CD4-positive, alpha-beta memory T cell (primary cell): ENCODE measurements at places on chromosomes 5 and 9. TPM values are rescaled to one million over a fixed set of nuclear protein-coding genes. Genes with fewer than 3 reads are reported as not detected.

SLC34A3 gene
- not detected for polyA plus RNA-seq

DNA sequence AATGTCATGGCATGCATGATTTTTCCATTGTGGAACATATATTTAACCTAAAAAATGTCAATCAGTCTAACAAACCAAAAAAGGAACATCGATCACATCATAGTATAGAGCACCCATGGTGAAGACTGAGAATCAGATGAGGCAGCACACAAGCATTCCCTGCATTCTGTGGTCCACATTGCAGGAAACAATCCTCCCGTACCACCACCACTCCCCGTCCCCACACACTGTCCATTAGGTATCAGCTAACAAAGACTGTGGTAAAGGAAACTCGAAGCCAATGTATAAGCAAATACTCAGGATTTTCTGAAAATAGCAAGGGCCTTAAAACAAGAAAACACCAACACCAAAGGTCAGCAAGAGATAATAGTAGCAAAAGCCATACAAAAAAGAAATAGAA, 1104.4 kb upstream of the SEMA6A start:
- DNase-seq, result no peak

- no peak for DNase-seq
Observed at GRCh38 chr5:142551338-142552067, 134.4 kb downstream of the FGF1 start.

PCDHGB6 gene
- not detected for polyA plus RNA-seq

- DNase-seq, result no peak
Observed at GRCh38 chr5:103247118-103247517, 11.4 kb upstream of the MACIR start.

GRCh38 chr9:109409773-109410397, 88.2 kb downstream of the PTPN3 start:
- no peak for DNase-seq

DNA sequence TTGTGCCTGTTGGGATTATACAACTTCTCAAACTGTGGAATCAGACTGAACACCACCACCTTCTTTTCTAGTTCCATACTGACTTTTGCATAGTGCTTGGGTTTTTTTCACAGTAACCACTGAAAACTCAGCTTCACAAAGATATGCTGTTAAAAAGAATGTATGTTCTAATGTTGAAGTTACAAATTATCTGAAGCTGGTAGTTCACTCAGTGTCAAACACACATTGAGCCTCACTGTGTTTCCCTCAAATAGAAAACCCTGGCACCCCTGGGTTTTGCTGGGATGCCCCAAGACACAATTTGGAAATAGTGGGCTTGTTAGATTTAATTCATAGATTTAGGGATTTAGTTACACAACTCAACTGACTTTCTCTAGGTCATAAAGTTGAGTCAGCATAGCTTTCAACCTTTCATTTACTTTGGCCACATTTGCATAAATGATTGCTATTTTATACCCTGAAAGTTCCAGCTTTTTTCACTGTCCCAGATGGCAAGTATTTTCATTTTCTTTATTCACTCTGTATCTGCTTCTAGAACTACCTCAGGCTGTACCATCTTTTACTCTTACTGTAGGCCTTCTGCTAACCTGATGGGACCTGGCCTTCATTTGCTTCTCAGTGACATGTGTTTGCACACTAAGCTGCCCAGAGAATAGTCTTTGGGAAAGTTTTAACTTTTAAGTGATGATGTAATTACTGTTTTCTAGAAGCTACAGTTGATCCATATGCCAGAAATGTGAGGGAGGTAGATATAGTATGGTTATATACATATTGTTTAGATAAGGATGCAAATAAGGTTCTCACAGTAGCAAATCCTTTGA, 115.1 kb downstream of the CDC42SE2 start:
- peak; percentile 45 for DNase-seq

DNA sequence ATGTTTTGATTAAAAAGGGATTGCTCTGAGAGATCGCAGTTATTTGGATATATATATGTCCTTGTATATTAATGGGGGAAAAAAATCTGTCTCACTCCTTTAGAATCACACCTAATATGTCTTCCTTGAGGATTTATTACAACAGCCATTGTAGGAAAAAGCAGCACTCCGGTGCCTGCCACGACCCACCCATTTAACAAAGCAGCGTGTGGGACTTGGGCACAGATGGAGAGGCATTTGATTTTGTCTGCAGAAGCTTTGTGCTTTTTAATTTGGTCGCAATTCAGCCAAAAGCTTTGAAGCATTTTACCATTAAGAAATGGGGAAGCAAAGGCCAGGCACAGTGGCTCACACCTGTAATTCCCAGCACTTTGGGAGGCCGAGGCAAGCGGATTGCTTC, 159.2 kb downstream of the SMARCA2 start:
- no peak for DNase-seq

DNA sequence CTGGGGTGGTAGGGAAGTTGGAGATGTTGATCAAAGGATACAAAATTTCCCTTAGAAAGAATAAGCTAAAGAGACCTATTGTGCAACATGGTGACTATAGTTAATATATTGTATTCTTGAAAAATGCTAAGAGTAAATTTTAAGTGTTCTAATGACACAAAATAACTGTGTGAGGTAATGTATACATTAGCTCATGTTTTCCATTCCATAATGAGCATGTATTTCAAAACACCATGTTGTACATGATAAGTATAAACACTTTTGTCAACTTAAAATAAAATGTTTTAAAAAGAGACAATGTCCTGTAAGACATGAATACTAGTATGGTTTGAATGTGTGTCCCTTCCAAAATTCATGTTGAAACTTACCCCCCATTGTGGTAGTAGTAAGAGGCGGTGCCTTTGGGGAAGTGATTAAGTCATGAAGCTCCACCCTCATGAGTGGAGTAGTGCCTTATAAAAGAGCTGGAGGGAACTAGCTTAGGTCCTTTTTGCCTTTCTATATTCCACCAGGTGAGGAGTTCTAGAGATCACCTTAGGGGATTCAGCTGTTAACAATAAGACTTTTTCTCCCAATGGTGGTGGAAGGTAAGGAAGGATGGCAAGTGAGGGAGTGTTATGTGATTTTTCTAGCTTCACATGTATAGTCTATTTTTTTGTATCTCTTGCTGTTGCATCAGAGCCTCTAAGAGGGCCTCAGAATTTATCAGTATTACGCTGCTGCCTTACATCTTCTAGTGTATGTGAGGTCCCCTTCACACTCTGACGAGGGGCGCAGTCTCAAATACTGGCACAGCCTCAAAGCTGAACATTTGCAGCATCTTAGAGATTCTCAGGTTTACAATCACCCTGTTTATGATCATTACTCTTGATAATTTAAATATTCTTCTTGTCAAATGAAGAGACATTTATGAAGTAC, 94.9 kb upstream of the NREP start:
- DNase-seq, result no peak

DNA sequence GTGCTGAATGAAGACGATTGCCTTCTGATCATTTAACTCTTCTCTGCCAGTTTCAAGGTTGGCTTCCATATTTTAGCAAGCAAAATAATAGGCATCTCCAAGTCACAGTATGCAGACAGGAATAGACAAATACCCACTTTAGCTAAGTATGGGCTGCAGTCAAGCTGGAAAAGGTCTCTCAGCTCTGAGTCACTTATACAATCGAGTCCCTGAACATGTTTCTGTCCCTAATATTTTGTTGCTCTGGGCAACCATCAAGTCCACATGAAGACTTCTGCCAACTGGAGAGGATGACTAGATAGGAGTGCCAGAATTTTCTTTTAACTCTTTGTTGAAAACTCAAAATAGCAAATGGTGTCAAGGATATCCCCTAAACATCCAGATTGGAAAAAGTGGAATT, 575.3 kb downstream of the RAB3C start:
- DNase-seq, result no peak

MEIKIN gene
- not detected for polyA plus RNA-seq

GRCh38 chr5:41120600-41120999, 49.5 kb upstream of the MROH2B start:
- DNase-seq, result no peak

IFNK gene
- polyA plus RNA-seq, result not detected

DNA sequence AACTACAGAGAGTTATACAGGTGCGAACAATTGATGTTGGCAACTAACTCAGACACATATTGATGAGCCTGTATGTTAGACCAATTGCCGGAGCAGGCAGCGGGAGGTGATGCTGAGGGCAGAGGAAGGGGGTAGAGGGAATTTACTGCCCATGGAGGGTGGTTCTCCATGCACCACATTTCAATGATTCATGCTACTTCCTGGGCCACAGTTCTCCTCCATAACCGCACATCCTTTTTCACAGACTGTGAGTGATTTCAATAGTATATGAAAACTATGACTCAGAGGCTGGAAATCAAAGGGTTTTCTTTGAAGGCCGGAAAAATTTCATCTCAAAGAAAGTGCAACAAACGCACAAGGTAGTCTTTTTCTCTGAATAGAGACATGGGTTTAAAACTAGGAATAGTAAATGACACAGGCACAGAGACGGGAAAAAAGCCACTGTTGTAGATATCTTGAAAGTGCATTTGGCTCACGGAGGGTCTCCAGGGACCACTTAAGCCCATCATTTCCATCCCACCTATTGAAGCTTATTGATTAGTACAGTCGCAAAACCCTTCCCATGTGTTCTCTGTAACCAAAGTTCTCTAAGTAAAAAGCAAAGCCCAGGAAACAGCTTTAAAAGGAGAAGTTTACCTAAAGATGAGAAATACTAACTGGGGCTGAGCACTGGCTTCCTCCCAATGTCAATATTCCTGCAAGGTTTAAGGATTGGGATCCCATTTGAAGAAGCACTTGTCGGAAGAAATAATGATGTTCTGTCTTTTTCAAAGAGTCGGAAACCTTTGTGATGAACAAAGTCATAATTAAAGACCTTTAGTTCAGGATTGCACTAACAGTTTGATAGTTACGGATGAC, 28.0 kb upstream of the ADAM19 start:
- peak; percentile 72 for DNase-seq

PCDHGA7 gene
- polyA plus RNA-seq, result not detected

ASB6 gene
- 29.7 TPM for polyA plus RNA-seq

DNA sequence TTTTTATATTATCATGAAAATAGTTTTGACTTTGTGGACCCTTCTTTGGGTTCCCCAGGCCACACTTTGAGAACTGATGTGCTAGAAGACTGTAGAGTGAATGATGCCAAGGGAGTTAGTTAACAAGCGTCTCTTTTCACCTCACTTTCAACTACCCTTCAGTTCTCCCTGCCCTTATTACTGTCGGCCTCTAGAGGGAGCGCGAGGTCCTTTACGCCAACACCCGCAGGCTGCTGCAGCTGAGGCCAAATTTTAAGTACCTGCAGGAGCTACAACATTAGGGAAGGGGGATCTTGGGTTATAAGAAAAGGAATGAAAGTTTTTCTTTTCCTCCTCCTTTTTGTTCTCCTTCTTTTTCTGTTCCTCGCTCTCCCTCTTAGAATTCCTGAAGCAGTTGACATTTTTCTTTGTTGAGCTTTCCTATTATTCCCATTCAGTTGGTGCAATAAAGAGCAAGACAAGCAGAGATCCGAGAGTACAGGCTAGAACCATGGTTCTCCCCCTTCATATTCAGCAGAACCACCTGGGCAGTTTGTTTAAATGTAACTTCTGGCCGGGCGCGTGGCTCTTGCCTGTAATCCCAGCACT, 84.0 kb downstream of the ZFAND5 start:
- peak; percentile 61 for DNase-seq

GRCh38 chr9:134982311-134982710, 64.6 kb upstream of the FCN1 start:
- DNase-seq, result no peak

CSF1R gene
- polyA plus RNA-seq, result 0.23 TPM

DNA sequence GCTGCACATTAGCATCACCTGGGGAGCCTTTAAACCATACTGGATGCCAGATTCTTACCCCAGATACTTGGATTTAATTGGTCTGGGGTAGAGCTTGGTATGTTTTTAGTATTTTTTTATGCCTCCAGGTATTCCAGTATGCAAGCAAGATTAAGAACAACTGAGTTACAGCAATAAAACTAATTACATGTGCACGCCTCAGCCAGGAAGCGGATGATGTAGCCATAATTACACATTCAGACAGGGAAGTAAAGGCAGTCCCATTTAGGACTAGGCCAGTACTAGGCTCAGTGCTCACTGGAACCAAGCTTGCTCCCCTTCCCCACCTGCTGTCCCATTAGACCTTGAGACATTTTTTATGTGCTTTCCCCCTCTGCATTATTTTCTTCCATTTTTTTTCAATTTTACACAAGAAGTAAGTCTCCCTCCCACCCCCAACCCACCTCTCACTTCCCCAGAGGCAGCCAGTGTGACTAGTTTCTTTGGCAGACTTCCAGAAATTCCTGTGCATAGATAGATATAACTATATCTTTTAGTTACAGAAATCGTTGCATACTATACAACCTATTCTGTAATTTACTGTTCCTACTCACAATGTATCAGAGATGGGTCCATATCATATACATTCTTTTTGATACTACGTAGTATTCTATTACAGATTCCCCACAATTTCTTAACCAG, 7.1 kb upstream of the GNAQ start:
- DNase-seq, result no peak

GRCh38 chr5:122500245-122501088, 188.4 kb downstream of the SNCAIP start:
- DNase-seq, result no peak

DNA sequence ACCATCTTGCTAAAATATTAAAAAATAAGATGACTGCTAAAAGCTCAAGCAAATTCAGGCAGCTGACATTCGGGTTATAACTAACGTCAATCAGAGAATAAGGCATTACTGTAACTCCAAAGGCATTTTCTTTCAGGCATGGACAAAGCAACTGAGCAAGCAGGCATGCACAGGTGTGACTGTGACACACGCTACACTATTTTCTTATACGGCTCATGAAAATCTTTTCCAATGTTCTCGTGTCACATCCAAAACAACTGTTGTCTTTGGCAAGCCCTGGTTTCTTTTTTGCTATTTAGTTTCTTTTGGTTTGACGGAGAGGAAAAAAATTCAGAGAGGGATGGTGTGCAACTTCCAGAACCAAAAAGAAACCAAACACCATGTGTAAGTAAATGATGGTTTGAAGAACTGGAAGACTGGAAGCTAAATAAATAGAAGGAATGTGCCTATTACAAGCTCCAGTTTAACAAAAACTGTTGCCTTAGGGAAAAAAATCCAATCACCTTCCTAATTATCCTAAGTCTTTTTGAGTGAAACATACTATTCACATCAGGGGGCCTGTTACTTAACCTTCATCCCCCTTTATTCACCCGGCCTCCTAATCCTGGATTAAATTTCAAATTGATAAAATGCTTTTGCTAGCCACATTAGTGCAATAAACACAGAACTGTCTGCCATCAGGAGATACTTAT, 277.6 kb downstream of the PSAT1 start:
- DNase-seq, result no peak

GRCh38 chr5:125286271-125286670, 539.8 kb upstream of the ZNF608 start:
- DNase-seq, result no peak

- DNase-seq, result no peak
Observed at GRCh38 chr5:88761269-88761850, 121.6 kb downstream of the MEF2C start.

GRCh38 chr5:105639511-105639910, 2031.2 kb downstream of the EFNA5 start:
- no peak for DNase-seq
